ENCODE measurements at places on chromosomes 16 and 17.

DNA sequence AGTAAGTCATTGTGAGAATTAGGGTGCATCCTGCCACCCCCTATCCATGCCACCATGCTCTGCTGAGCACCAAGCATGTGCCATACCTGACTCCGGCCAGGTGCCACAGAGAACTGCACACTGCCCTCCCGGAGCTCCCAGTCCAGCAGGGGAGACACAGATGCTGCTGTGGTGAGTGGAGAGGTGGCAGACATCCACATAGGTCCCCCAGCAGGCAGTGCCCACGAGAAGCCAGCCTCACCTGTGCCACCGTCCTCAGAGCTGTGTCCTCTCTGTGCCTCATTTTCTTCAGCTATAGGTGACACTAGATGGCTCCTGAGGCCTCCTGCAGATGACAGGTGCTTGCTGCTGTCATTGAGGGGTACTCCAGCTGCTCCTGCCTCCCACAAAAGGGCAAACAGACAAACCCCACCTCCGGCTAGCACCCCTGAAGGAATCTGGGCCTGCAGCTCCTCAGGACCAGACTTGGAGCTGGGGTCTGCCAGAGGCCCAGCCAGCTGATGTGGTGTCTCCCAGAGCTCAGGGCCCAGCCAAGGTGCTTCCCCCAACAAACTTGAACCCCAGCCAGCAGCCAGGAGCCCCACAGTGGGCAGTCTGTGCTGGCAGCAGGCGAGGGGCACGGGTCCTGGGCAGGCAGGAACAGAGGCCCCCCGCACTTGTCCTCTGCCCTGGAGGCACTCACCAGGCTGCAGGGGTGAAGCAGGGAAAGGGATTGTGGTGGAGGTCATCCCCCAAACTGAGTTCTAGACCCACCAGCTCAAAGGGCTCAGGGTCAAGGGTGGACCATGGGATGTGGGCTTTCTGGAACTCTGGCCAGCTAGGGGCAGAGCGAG is 17.1 kb downstream of the FOXJ1 start:
- DNase-seq: no peak

GRCh38 chr17:21082001-21082436 is 39.2 kb upstream of the USP22 start:
- DNase-seq: no peak

- DNase-seq: no peak
These were observed 71.8 kb downstream of the ZNF18 start for GRCh38 chr17:11925262-11926021.

- no peak for DNase-seq
These were observed 2066.7 kb downstream of the TP53TG3F start for GRCh38 chr16:35525979-35526590.

GRCh38 chr16:85376292-85377095 is 236.6 kb upstream of the GSE1 start:
- DNase-seq: no peak

GRCh38 chr17:4407851-4408250 is 25.9 kb upstream of the SPNS3 start:
- no peak for DNase-seq

DNA sequence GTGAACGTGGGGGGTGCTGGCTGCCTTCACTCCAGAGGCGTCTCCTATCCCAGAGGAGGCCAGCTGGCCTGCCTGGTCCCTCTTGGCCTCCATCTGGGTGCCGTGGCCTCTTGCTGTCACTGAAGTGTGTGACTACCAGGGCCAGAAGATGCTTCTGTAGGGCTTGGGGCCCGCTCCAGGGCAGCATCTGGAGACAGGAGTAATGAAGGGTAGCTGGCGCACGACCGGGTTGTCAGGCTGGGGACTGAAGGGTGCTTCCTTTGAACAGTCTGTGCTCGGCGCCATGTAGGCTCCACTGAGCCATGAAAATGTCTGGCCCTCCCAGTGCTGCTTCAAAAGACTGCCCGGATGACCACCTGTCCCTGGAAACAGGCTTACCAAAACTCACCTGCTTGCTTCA is 31.3 kb downstream of the ASIC2 start:
- no peak for DNase-seq

DNA sequence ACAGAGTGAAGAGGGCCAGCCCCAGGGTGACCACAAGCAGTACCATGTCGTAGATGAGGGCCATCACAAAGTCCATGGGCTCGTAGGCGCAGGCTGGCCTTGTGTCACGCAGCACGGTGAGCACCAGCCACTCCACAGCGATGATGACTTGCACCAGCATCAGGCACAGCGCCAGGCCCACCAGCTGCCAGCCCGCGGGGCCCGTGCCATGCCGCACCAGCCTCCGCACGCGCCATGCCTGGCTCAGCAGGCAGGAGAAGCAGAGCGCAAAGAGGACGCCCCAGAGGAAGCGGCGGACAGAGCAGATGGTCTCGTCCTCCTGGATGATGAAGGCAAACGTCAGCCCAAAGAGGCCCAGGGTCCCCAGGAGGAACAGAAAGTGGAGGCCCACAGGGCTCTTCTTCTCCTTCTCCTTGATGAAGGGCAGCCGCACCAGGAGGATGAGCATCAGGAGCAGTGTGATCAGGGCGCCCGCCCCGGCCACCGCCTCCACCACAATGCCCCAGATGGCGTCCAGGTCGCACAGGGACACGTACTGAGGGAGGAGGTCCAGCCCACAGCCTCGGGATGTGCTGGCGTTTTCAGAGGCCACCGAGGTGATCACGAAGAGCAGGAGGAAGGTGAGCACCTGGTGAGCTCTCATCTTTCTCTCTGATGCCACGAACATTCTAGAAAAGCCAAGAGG is 12.3 kb downstream of the GPRC5B start:
- DNase-seq: no peak

DNA sequence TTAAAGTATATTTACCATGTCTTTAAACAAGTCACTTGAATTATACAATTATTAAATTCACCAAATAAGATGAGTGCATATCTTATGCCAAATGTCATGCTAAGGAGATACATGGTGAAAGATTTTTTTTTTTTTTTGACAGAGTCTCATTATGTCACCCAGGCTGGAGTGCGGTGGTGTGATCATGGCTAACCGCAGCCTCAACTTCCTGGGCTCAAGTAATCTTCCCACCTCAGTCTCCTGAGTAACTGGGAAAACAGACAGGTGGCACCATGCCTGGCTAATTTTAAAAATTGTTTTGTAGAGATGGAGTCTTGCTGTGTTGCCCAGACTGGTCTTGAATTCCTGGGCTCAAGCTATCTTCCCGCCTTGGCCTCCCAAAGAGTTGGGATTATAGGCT is 149.0 kb upstream of the GOT2 start:
- DNase-seq: no peak

DNA sequence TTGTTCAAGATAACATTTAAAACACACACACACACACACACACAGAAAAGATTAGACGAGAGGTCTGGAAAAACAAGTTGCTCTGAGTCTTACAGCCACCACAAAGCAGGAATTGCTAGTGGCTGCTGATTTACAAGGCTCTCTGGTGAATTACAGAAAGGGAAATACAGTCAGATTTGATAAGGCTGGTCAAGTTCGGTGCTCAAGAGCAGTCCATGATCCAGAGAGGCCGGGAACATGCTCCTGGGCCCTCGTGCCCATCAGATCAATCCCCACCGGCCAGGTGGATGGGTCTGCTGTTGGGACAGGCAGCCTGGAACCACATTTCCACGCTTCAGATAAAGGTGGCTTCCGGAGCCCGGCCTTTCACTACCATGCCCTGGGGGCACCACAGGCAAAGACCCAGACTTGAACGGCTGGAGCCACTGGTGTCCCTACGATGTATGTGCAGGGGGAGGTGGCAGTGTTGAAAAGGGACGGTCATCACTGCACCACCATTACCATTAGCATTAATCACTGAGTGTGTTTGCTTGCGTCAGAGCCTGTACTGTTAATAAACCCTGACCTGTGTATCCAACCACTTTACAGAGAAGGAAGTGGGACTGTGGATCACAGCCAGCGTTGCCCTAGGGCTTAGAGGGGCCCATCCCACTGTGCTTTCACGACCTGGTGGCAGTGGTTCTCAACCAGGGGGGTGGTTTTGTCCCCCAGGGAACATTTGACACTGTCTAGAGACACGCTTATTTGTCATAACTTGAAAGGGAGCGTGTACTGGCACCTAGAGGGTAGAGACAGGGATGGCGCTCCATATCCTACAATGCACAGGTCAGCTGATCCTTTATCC is 95.1 kb downstream of the XYLT1 start:
- no peak for DNase-seq

- DNase-seq: no peak
These were observed 32.2 kb downstream of the ARHGAP44 start for GRCh38 chr17:12821376-12821940.

DNA sequence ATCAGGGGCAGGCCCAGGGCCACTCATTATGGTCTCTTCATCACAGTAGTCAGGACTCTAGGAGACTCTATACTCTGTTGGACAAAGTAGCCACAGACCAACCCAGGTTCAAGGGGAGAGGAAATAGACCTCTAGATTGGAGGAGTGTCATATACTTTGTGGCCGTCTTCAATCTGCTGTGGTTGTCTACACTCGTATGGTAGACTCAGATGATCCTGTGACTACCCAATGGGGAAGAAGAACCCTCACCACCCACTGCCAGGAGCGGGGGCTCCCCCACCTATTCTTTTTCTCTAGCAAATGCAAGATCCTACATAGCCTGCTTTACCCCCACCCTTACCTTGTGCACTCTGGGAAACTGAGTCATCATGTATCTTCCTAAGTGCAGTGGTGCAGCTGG is 80.5 kb downstream of the KSR1 start:
- no peak for DNase-seq

- DNase-seq: no peak
These were observed 83.7 kb downstream of the N4BP1 start for GRCh38 chr16:48526058-48526957.

DNA sequence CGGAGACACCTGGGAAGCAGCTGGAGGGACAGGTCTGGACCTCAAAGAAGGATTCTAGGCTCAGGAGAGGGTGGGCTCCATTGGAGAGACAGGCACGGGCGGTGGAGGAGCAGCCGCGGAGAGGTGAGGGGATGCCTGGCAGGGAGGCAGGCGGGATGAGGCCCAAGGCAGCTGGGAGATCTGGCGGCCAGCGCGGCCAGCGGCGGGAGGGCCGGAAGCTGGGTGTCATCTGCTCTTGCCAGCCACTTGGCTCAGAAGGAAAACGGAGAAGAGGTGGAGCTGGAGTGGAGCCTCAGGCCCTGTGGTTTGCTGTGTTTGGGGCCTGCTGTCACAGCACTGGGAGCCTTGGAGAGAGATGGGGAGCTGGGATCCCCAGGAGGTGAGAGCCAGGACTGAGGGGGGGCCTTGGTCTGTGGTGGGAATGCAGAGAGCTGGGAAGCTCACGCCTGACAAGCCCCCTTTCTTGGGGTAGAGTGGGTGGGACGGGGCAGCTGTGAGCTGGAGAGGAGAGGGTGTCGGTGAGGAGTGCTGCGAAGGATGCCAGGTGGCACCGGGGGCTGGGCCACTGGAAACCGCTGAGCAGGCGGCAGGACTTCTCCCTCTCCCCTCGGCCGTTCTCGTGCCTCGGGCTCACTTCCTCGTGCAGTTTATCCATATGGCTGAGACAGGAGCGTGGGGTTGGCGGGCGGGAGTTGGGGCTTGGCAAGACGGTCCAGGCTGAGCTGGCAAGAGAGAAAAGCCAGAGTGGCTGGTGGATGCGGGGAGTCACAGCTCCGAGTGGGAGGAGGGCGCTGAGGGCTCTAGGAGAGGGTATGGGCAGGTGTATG is 8.0 kb downstream of the TBC1D24 start:
- DNase-seq: no peak

DNA sequence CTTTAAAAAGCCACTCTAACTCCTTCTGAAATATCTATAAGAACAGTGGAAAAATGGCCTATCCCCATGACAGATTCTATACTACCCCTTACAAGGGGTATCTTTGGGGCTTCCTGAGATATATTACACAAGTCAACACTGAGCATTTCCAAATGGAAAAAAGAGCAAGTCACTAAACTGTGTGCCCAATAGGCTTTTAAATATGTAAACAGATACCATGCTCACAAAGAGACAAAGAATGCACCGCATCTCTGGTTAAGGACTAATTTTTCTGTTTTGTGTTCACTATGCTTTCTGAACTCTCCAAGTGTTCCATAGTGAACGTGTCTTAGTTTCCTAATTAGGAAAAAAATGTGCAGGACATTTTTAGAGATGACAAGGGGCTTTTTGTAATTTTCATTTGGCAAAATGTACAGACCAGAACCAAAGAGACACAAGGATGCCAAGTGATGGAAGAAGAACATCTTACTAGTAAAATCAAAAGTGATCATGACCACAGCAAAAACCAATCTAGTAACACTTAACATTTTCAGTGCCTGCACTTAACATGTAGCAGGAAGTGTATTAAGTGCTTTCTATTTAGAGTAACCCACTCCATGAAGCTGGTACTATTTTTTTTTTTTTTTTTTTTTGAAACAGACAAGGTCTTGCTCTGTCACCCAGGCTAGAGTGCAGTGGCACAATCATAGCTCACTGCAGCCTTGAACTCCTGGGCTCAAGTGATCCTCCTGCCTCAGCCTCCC is 21.5 kb downstream of the MYH11 start:
- DNase-seq: no peak

DNA sequence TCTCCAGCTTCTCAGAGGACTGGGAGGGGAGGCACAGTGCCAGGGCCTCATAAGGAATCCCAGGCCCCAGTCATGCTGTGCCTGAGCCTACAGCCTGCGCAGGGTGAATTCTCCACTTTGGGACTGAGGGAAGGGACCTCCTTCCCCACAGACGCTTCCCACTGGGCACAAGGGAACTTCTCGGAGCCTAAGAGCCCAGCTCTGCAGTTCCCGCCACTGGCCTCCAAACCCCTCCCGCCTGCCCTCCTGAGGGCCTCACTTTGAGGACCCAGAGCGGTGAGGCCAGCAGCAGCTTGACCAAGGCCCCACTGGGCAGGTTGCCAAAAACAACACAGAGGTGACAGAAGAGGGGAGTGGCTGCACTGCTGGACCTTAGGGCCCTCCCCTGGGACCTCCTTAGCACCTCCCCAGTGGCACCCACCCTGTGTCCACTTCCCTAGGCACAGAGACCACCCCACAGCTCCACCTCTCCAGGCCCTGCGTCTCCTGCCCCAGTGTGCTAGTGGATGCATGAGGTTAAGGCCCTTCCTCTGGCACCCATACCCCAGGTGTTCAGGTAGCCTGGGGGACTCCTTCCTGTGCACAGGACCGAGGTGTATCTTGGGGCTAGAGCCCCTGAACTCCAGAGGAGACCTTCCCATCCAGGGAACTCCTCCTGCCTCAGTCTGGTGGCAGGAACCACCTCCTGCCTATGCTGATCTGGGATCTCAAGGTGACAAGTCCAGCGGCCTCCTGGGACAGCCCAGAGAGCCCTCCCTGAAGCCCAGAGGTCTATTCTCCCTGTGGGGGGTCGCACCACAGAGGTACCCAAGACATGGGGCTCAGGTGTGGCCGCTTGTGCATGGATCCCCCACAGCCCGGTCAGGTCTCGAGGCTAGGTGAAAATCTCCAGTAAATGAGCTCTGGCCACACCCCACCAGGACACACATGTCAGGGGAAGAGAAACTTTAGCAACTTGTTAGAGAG is 3.4 kb downstream of the CASKIN2 start:
- DNase-seq: no peak

DNA sequence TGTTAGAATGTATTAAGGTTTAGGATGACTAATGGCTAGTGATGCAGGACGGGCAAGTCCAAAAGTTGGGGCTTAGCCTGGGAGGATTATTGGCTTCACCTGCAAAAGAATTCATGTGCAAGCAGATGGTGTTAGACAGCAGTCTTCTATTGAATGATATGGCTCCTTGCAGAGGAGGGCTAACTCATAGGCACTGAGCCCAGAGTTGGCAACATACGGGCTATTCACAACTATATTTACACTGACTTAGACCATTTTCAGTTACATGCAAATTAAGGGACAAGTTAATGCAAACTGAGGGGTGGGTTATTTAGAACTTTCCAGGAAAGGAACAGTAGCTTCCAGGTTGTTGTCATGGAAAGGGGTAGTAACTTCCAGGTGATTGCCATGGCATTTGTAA is 1017.1 kb upstream of the EEF2KMT start:
- no peak for DNase-seq
